Stimulated activated CD4-positive, alpha-beta T cell treated with anti-CD3 and anti-CD28 coated beads, Interleukin-4, amount 100 ng/mL, for 24 hours (primary cell): ENCODE measurements at places on chromosomes 5 and 9.

- DNase-seq: no peak
Measured at GRCh38 chr9:136614372-136614922, 48.3 kb upstream of the EGFL7 start.

DNA sequence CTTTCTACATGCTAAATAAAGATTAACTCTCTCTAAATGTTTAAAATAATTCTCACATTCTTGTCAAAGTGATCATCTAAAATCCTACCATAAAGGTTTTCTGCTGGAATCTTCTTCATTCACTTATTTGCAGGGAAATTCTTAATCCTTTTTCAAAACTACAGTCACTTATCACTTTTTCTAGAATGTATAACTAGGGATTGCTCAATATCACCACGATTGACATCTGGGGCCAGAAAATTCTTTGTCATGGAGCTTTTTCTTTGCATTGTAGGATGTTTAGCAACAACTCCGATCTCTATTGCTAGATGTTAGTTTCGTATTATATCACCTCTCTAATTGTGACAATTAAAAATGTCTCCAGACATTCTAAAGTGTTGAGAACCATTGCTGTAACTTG is 344.9 kb upstream of the PIK3R1 start:
- no peak for DNase-seq

DNA sequence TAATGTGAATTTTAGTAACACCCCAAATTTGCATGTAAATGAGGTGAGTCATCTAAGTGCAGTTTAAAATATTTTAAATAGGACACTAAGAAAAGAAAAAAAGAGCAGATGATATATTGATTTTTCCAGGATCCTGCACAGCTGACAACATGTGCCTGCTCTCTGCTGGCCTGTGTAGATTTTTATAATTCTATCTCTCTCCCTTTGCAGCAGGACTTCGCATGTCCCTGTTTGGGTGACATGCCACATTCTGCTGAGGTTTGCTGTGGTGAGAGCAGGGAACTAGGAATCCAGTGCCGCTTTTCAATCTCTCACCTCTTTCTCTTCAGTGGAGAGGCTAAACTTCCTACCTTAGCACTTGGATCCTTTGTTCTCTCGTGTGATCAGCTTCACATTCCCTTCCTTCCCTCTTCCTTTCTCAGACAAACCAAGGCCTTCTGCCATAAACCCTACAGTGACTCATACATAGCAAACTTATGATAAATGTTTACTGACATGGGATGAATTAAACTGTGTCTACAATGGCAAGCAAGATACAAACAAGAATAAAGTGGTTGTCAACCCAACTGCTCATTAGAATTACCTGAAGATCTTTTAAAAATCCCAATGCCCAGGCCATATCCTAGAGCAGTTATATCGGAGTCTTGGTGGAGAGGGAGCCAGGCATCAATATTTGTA is 198.8 kb upstream of the EFNA5 start:
- DNase-seq: no peak

GRCh38 chr9:72903103-72903502 is 49.8 kb downstream of the ALDH1A1 start:
- DNase-seq: no peak

- DNase-seq: no peak
Measured at GRCh38 chr9:85108746-85109145, 439.2 kb downstream of the NTRK2 start.

- no peak for DNase-seq
Measured at GRCh38 chr5:151345187-151345807, 2.1 kb downstream of the SLC36A2 start.

- DNase-seq: no peak
Measured at GRCh38 chr5:116452774-116453368, 121.8 kb downstream of the SEMA6A start.

GRCh38 chr5:40485021-40485998 is 194.4 kb upstream of the PTGER4 start:
- no peak for DNase-seq

DNA sequence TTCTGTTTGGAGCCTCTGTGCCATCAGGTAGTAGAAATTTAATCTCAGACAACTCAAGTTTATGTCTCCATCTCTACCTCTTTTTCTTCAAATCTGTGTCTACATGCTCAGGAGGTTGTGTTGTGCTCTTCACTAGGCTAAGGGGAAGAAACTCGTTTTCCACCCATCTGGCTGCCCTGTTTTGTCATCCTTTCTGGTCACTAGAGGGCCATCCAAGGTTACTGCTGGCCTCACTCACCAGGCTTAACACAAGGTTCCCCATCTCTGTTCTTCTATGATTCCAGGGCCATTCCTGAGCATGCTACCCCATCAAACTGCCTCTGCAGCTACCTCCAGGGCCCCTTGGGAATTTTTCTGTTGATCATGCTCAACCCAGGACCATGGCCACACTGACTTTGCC is 213.3 kb upstream of the FBXL7 start:
- no peak for DNase-seq

GRCh38 chr9:109328978-109329637 is 8.2 kb upstream of the EPB41L4B start:
- DNase-seq: no peak

DNA sequence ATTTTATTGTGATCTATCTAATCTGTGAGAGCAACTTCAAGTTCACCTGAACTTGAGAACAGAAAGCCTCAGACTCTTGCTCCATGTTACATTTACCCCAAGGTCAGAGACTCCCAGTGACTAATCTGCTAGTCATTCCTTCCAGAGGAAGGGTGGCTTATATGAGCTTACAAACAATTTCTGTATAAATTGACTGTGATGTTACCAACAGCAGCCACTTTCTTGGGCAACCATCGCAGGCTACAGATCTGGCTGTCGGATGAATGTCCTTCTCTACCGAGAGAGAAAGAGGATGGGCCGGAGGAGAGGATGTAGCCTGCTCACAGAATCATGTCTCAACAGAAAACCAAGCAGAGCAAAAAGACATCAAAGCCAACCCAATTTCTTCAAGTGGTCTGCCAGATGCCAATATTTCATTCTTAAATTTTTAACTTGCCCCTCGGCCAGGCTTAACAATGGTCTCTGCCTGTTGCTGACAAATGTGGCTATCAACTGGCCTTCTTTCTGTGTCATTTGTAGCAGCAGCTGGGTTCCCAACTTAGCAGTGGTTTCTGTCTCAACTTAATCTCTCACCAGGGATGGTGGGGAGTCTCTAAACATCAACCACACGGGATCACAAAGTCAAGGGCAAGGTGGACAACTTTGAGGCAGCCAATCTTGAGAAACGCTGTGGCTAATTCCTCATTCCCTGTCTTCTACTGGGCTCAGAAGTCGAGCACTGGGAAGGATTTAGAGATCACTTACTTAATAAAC is 81.3 kb downstream of the RAPGEF1 start:
- DNase-seq: peak; percentile 55

- DNase-seq: no peak
Measured at GRCh38 chr5:144103611-144104485, 66.6 kb downstream of the YIPF5 start.

- no peak for DNase-seq
Measured at GRCh38 chr5:75055727-75056144, 3.4 kb upstream of the GCNT4 start.

DNA sequence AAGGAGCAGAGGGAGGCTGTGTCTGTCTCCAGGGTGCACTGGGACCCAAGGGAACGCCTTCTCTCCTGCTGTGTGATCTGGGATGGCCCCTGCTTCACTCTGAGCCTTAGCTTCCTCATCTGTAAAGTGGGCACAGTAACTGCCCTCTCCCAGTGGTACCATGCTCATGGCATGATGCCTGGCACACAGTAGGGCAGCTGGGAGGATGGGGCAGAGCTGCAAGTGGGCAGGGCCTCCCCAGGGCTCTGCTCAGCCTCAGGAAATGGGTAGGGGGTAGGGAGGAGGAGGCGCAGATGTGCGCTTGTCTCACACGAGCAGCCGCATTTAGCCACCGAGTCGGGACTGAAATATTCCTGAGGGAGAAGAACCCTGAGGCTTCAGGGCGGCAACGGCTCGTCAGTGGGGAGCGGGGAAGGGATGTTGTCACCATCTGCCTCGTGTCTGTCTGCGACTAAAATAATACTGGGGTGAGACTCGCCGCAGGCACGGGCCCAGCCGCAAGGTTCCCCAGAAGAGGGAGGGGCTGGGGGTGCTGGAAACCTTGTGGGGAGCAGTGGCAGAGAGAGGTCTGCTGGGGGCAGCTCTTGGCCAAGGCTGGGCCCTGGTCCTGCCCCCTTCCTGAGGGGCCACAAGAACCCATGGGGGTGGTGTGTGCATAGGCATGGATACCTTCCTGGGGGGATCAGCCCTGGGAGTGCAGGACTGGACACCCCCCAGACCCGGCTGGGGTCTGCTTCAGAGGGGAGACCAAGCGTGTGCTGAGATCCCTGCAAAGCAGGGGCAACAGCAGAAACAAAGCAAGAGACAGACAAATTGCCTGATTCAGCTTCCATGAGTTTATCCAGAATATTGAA is 55.2 kb upstream of the PSD2 start:
- no peak for DNase-seq

GRCh38 chr5:134637116-134637721 is 4.6 kb upstream of the SAR1B start:
- no peak for DNase-seq

GRCh38 chr5:160268121-160268520 is 38.8 kb downstream of the FABP6 start:
- DNase-seq: no peak

DNA sequence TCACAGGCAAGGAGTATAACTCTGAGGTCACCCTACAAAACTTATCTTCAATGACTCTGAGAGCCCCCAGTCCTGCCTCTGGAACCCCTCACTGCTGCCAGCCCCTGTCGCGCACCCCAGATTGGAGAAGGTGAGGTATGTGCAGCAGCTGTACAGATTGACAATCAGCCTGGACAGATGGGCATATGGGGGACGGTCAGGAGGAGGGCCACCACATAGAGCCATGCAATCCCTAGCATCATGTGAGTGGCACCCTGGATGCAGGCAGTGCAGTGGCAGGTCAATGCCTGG is 90.1 kb downstream of the LMX1B start:
- no peak for DNase-seq

GRCh38 chr9:112097712-112098688 is 77.1 kb downstream of the SUSD1 start:
- DNase-seq: peak; percentile 76

GRCh38 chr5:133664422-133664821 is 52.1 kb upstream of the FSTL4 start:
- DNase-seq: no peak

DNA sequence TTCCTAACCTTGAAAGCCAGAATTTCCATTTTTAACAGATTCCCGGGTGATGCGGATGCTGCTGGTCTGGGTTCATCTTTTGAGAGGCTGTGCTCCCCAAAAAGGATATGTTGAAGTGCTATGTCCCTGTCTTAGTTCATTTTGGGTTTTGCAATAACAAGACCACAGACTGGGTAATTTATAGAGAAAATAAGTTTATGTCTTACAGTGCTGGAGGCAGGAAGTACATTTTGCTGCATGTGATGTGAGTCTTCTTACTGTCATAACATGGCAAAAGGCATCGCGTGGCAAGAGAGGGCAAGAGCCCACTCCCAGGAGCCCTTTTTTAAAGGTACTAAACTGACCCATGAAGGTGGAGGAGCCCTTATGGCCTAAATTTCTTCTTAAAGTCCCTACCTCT is 114.1 kb downstream of the DAPK1 start:
- no peak for DNase-seq

GRCh38 chr5:74546796-74547195 is 93.7 kb downstream of the ENC1 start:
- DNase-seq: no peak

DNA sequence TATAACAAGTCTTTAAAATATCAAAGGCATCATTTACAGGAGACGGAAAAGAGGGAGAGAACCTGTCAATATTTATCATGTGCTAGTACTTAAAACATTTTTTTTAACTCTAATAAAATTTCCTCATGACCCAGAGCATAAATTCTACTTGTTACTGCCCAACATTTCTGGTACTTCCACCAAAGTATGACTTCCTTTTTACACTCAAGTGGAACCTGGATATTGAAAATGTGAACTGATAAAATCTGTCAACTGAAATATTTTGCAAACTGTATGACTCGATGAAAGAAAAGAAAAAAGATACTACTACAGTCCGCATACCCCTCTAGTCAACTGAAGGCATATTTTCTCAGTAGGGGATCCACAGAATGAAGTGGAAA is 37.1 kb downstream of the FAM13B start:
- no peak for DNase-seq

- DNase-seq: no peak
Measured at GRCh38 chr5:136011414-136012001, 17.3 kb upstream of the TGFBI start.

DNA sequence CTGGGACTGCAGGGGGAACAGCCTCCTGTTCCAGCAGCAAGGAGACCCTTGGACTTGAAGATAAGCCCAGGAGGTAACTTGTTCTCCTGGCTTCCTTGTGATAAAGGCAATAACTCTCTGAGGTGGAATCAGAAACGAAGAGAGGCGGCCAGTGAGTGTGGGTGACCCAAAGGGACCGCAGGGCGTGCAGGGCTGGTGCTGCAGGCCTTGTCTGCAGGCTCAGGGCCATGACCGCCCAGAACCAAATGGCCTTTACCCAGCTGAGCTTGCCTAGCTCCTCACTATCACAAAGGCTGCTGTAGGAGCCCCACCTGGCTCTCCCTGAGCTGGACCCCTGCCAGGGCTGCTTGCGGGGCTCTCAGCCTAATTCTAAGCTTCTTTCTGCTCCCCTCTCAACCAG is 72.5 kb downstream of the NDFIP1 start:
- DNase-seq: no peak

GRCh38 chr9:120281665-120282064 is 298.3 kb downstream of the CDK5RAP2 start:
- no peak for DNase-seq

DNA sequence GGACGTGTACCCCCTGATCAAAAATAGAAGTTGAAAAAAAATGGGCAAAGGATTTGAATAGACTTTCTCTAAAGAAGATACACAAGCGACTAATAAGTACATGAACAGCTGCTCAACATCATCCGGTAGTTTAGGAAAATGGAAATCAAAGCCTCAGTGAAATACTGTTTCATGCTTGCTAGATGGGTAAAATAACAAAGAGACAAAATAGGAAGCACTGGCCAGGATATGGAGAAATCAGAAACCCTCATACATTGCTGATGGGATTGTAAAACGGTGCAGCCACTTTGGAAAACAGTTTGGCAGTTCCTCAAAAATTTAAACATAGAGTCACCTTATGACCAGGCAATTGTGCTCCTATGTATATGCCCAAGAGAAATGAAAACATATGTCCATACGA is 65.0 kb upstream of the SUB1 start:
- DNase-seq: no peak

DNA sequence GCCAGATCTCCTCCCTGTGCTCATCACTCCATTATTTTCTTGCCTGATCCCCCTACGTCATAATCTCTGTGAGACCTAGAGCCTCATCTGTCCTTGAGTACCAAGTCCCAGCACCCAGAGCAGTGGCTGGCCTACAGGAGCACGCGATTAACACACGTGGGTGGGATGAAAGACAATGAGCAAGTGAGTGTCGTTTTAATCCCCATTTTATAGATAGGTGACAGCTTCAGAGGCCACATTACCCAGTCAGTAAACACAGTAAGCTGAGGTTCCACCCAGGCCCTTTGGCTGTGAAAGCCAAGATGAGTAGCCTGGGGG is 17.3 kb downstream of the TRUB2 start:
- no peak for DNase-seq
